ENCODE measurements at places on chromosomes 3 and 15. TPM values are rescaled to one million over a fixed set of nuclear protein-coding genes. Genes with fewer than 3 reads are reported as not detected.

DNA sequence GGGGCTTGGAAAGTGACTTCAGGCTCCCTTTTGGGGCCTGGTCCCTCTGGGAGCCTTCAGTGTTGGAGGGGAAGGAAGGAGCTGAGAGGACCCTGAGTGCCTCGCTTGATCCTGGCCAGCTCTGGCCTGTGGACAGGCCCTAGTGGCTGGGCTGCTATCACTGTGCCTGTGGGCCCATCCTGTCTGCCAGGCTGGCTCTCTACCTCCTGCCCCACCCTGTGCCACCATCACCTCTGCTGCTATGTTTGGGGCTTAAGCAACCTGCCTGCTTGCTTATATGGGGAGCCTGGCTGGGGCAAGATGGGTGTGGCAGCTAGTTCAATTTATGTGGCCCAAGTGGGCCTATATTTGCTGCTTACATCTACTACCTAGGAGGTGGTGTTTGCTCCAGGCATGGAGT lies 7.1 kb downstream of the TEX264 start:
- no peaks in the 10 kb centered on the region for H3K27me3 ChIP-seq
- H3K36me3 ChIP-seq: peaks cover 39% of the 10 kb centered on the region

GRCh38 chr3:185724761-185725160 lies 100.1 kb downstream of the IGF2BP2 start:
- no peaks in the 10 kb centered on the region for H3K36me3 ChIP-seq
- no peak for DNase-seq
- H3K4me3 ChIP-seq: no peak overlapping the region
- H3K4me1 ChIP-seq: no peaks in the 10 kb centered on the region
- H3K27me3 ChIP-seq: peaks cover 12% of the 10 kb centered on the region

DNA sequence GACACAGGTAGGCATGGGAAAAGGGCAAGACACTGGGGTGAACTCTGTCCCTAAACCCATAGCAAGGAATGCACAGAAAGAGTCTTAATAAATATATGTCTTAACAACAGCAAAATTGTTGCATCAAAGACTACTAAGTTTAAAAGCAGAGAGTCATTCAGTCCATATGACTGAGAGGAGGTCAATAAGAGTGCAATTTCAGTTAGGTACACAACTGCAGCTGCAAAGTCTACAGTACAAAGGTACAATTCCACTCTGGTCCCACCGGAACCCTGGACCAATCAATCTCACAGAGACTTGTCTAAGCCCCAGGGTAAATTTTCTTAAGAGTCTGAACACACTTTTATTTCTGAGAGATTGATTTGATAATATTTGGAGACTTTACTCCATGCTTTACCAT lies 6.9 kb downstream of the CP start:
- no peak overlapping the region for H3K27ac ChIP-seq
- peaks cover 24% of the 10 kb centered on the region for H3K27me3 ChIP-seq
- DNase-seq: no peak

DNA sequence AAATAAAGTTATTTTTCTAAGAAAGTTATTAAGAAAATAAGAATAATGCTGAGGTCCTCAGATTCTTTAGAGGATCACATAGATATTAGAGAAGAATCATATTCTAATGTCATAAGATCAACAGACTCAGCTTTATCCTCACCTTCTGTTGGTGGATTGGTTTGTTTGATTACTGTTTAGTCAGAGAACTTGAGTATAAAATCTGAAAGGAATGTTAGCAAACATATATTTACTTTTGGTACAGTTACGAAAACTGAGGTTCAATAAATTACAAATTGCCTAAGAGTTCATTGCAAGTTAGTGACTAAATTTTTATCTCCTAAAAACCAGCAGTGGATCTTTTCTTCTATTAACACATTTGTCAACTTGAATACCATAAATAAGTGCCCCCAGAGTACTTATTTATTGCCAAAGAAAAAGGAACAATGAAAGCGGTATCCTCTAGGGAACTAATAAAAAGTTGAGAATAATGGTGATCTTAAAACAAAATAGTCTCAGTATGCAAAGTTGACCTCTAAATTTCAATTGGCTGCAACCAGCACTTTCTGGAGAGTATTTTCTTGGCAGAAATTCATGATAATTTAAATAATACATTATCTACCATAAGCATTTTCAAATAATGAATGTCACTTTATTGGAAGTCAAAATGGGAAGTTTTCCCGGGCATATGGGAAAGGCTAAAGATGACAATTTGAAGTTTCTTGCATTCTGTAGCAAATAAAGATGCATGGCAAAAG lies 296.8 kb downstream of the OTOL1 start:
- DNase-seq: no peak
- H3K4me3 ChIP-seq: no peak overlapping the region
- H3K36me3 ChIP-seq: no peaks in the 10 kb centered on the region
- H3K27ac ChIP-seq: no peak overlapping the region
- H3K4me1 ChIP-seq: peaks cover 10% of the 10 kb centered on the region
- H3K27me3 ChIP-seq: no peaks in the 10 kb centered on the region

DNA sequence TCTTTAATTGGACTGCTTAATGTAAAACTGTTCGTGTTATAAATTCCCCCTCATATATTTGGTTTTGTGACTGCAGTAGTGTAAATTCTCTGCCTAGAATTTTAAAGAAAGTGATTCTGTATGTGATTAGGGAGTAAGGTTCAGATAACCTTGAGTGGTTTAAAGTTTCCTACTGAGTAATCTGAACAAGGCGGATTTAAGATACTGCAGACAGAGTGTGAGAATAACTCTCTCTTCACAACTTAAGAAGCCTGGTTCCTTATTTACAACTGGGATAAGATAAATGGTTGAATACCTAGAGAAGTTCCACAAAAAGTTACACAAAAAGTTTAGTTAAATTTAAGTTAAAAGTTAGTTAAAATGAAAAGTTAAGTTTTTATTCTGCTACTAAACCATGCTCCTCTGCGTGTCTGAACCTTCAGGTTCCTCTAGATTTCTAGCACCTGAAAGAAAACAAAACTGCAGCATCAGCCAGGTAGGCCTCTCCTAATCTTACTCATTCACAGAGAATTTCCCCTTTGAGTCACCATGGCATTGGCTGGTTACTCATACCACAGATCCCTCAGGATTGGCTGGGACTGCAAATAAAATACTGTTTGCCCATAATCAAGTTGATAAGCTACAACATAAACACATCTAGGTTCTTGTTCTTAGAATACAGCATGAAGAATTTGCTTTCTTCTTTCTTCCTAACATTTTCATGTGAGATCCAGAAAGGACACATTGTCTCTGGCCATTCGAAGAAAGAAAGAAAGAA lies at the start of gene ARL14:
Gene ARL14 (plus strand): TSS at position 614 of the 757 bp plus-strand sequence. CDS start 187 bp downstream, outside the sequence.
- H3K36me3 ChIP-seq: no peaks in the 10 kb centered on the region
- H3K27me3 ChIP-seq: peaks cover 12% of the 10 kb centered on the region
- no peak within 1 kb of the TSS for H3K27ac ChIP-seq
- no peak for DNase-seq

GRCh38 chr3:149245738-149246451 lies 24.3 kb upstream of the CP start:
- H3K27me3 ChIP-seq: peaks cover 7% of the 10 kb centered on the region
- DNase-seq: no peak
- H3K4me1 ChIP-seq: peaks cover 39% of the 10 kb centered on the region
- peak overlapping the region; percentile 21 for H3K27ac ChIP-seq
- no peaks in the 10 kb centered on the region for H3K36me3 ChIP-seq

DNA sequence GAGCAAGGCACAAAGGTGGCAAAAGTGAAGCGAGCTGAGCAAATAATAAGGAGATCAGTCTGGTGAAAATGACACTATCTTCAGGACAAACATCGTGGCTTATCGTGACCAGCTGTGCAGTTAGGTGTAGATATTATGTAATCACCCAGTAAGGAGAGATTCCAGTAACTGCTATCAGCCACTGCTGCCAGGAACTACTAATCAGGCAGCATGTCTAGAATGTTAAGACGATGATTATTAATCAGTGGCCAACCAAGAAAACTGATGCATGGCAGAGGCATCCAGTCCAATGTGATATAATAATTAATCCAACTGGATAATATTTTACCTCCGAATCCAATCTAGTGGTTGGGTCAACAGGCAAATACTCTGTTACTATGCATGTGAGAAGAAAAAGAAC lies 252.7 kb upstream of the ZPLD1 start:
- H3K4me3 ChIP-seq: no peak overlapping the region
- no peak for DNase-seq
- peaks cover 3% of the 10 kb centered on the region for H3K4me1 ChIP-seq

GRCh38 chr3:45064512-45065372 lies 38.6 kb downstream of the CLEC3B start:
- DNase-seq: peak; percentile 69
- H3K36me3 ChIP-seq: no peaks in the 10 kb centered on the region
- peak overlapping the region; percentile 96 for H3K27ac ChIP-seq
- H3K4me3 ChIP-seq: peak overlapping the region; percentile 69

DNA sequence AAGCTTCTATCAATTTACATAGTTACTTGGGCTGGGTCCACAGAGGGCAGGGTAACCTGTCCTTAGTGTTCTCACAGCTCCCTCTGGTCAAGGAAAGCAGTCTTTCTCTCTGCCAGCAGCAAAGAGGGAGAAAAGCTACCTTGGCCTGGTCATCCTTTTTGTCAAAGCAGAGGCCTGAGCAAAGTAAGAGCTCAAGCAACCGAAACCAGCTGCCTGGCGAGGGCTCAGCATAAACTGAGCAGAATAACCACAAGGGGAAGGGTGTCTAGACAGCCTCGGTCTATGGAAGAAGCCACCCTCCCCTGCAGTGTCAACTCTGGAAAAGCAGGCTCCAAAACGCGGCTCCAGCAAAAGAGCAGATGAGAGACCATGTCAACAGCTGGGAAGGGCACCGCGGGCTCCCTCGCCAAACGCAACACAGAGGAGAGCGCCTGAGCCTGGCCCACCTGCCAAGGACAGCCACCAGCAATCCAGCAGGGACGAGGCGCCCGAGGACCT lies 17.4 kb downstream of the LRIG1 start:
- peaks cover 82% of the 10 kb centered on the region for H3K4me1 ChIP-seq
- no peaks in the 10 kb centered on the region for H3K27me3 ChIP-seq
- no peak overlapping the region for H3K4me3 ChIP-seq
- DNase-seq: no peak
- peak overlapping the region; percentile 46 for H3K27ac ChIP-seq

GRCh38 chr3:81378552-81379293 lies 382.7 kb downstream of the GBE1 start:
- no peak for DNase-seq
- no peaks in the 10 kb centered on the region for H3K36me3 ChIP-seq

- no peak overlapping the region for H3K27ac ChIP-seq
- no peaks in the 10 kb centered on the region for H3K36me3 ChIP-seq
- H3K27me3 ChIP-seq: no peaks in the 10 kb centered on the region
- DNase-seq: no peak
- no peaks in the 10 kb centered on the region for H3K4me1 ChIP-seq
These were observed 31.9 kb downstream of the SPATA16 start for GRCh38 chr3:173109143-173109542.

EIF4A2 gene
- total RNA-seq: 445 TPM

GOLGA8M gene
- total RNA-seq: 0.55 TPM
